ENCODE measurements at places on chromosomes 6 and 20.

- ATAC-seq, result peak; percentile 48
Observed at GRCh38 chr20:46056970-46057855, 28.2 kb downstream of the SLC12A5 start.

GRCh38 chr6:42154461-42155209 lies 12.2 kb upstream of the C6orf132 start:
- ATAC-seq, result no peak

- no peak for ATAC-seq
Observed at GRCh38 chr6:88734544-88734943, 228.9 kb downstream of the RNGTT start.

GRCh38 chr6:37145443-37145842 lies 24.5 kb upstream of the PIM1 start:
- no peak for ATAC-seq

- no peak for ATAC-seq
Observed at GRCh38 chr20:56506103-56506502, 18.4 kb upstream of the FAM209A start.

- no peak for ATAC-seq
Observed at GRCh38 chr20:39745380-39745779, 783.2 kb downstream of the DHX35 start.

DNA sequence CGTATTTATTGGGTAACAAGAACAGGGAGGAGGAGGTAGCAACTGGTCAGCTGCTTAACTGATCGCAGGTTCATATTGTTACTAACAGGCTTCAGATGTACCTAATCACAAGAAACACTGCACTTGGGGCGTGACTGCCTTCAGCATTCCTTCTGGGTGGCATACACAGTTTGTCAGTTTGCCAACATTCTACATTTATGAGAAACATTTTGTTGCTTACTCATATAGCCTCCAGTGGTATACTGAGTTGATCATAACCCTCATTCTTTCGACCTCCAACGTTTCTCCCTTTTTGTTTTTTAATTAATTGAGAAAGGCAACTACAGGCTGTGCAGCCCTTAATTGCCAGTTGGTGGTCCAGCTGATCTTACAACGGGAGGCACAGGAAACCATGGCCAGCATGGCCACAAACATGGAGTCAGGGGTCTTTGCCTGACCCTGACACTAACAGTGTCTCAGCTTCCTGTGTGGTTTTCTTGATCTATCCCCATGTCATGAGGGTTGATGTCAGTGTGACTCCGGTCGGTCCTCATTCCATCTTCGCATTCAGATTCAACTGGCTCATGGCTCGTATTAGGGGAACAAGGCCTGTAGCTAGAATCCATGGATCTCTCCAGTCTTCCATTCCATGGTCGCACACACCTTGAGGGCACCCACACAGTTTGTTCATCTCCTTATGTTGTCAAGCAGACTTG lies 9.4 kb downstream of the EPB41L2 start:
- no peak for ATAC-seq

DNA sequence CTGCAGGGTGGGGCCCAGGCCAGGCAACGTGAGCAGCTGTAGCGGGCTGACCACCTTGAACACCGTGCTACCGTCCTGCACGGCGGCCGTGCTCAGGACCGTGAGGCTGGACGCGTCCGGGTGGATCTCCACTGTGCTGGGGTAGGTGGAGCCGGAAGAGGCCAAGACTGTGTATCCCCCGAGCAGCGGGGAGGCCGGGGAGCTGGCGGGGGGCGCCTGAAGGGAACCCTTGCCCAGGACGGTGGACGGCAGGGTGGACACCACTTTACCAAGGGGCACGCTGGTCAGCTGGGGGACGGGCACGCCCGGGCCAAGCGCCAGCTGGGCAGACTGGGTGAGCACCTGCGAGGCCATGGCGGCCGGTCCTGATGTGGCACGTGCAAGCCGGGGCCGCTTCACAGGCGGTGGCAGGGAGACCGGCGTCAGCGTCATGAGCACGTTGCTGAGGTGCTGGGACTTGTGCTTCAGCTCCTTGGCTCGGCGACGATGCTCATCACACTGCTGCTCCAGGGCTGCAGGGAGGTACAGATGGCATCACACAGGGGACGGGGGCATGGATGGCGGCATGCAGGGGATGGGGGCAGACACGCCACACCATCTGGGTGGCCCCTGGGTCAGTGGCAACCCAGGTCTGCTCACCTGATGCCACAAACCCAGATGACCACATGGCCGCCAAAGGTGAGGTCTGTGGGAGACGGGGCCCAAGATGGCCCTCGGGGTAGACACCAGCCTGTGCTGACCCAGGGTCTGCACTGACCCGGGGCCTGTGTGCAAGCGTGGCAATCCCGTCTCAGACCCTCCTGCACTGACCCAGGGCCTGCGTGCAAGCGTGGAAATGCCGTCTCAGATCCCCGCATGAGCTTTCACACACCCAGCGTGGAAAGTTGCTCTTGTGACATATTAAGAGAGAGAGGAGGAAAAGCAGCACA lies 16.4 kb upstream of the HELZ2 start:
- ATAC-seq, result no peak

DNA sequence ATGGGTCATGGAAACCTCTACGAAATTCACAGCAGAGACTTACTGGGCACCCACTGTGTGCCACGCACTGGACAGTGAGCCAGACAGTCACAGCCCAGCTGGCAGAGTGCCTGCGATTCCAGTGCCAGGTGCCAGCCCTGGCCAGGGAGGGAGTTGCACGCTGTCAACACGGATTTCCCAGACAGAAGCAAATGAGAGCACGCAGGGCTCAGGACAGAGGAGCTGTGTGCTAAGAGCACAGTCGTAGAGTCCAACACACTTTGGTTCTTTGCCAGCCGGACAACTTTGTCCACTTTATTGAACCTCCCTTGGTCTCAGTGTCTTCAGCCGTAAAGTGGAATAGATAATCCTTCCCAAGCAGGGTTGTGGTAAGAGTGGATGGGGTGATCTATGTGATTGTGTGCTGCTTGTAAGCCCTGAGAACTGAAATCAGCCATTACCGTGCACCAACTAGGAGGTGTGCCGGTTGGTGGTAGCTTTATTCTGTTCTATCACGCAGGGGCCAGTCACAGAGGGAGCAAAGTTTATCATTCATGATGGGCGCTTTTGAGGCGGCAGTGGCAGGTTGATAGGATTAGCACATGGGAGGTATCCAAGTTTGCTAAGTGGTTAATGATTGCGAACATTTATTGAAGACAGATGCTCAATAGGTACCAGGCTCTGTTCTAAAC lies 40.6 kb downstream of the SIRPA start:
- no peak for ATAC-seq

GRCh38 chr20:12886618-12887363 lies 122.0 kb upstream of the SPTLC3 start:
- no peak for ATAC-seq

DNA sequence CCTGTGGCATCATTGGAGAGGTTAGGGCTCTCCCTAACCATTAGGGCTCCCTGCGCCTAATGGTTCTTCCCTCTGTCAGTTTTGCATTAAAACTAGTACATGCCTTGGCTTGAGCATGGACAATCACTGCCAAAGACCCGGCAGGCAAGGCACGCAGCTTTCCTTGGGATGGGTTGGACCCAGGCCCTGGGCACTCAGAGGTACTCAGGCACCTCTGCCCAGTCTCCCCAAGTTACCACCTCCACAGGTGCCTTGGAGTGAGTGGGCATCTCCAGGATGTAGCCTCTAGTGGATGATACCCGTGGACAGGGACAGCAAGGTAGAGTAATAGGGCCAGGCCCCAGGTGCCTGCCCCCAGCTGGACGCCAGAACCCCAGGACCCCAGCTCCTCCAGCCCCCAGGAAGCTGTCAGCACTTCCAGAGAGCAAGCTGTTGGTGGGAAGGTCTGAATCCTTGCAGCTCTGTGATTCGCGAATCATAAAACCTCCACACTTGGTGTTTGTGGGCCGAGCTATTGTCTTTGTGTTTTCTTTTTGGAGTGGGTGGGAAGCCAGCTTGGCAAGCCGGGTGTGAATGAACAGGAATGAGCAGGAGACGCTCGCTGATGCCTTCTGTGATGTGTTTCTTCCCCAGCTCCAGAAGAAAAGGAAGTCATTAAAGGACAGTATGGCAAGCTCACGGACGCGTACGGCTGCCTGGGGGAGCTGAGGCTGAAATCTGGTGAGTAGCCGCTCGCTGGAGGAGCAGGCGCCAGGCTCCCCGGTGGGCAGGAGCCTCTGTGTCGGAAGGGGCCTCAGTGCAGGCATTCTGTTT lies 35.1 kb downstream of the SYNJ2 start:
- ATAC-seq, result no peak

GRCh38 chr6:38170666-38171355 lies 351.3 kb downstream of the ZFAND3 start:
- ATAC-seq, result no peak

DNA sequence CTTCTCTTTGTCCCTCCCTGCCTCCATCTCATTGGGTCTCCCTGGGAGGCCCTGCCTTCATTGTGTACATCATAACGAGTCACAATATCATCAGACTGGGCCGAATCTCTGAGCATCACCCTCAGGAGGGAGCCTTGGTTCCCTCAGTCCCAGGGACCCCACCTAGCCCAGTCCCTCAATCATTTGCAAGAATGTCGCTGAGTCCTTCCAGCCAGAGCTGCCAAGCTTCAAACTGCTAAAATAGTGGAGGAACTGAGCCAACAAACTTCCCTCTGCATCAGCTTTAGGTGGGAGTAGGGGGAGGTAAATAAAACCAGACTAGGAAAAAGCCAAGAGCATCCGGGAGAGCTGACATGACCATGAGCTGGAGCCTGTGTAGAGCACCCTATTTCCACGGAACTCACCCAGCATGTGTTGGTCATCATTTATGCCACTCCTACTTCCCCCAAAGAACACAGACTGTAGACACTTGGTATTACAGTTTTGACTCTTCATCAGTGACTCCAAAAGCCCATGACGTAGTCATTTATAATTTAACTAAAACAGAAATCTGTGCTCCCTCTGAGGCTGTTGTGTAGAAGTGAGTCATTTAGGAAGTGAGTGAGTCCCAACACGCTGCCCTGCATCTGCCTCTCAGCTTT lies 28.8 kb upstream of the IL17A start:
- no peak for ATAC-seq

- ATAC-seq, result no peak
Observed at GRCh38 chr6:85680388-85680787, 37.7 kb upstream of the SYNCRIP start.

DNA sequence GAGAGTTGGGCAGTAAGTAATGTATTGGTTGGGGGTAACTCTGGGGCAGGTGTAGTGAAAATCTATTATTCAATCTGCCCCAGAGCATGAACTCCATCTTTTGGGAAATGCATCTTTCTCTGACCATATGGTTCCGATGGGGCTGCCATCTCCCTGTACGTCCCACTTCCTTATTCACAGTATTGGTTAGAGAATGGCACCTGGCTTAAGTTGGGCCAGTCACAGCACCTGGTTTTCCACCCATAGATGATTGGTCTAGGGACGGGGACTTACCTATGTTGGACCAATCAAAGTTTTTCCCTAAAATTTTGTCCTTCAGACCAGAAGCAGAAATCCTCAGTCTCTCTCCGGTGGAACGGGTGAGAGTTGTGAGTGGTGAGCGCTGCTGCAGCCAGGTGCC lies 2.2 kb upstream of the RALY start:
- ATAC-seq, result no peak

GRCh38 chr6:165451838-165452237 lies 142.4 kb upstream of the C6orf118 start:
- no peak for ATAC-seq

GRCh38 chr6:116251568-116252384 lies 2.1 kb downstream of the TSPYL4 start:
- no peak for ATAC-seq

DNA sequence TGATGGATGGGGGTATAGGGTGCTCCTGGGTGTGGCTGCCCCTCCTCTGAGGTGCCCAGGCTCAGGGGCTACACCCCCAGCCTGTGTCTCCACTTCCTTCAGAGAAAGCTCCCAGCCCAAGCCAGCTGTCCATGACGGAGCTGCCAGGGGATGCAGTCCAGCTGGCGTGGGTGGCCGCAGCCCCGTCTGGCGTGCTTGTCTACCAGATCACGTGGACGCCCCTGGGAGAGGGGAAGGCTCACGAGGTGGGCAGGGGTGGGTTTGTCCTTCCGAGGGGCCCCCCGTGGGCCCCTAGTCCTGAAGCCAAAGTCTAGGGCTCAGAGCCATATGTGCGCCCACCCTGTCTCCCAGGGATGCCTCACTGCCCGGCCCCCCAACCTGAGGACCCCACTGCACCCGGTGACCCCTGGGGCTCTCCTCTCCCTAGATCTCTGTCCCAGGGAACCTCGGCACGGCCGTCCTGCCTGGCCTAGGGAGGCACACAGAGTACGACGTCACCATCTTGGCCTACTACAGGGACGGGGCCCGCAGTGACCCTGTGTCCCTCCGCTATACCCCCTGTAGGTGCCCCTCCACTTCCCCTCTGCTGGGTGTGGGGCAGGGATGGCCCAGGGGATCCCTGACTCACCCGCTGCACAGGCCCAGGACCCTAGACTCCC lies 19.8 kb downstream of the COL20A1 start:
- no peak for ATAC-seq

DNA sequence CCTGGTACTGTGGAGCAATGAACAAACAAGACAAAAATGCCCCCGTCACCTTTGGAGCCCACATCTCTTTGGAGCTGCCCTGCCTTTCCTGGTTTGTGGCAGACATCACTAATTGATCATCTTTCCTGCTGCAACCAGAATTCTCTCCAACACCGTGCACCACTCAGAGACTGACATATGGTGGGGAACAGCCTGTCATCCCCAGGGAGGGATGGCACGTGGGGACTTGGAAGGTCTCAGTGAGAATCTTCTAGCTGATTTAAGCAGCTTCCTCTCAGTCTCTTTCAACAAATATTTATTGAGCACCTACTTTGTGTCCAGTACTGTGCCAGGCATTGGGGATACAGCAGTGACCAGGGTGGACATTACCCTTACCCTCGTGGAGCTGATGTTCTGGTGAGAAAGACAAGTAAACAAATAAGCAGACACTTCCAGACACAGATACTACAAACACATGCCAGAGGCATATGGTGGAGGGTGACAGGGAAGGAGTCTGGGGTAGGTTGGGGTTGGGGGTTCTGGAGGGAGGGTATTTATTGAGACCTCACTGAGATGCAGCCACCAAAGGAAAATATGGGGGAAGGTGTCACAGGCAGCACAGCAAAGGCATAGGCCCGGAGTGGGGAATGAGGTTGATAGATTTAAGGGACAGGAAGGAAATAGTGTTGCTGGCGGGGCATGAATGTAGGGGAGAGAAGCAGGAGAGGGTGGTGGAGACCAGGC lies 82.3 kb downstream of the CEBPB start:
- no peak for ATAC-seq

GRCh38 chr6:7268816-7269555 lies 44.0 kb downstream of the SSR1 start:
- ATAC-seq, result no peak

- ATAC-seq, result no peak
Observed at GRCh38 chr6:18279422-18279821, 15.1 kb upstream of the DEK start.

- ATAC-seq, result peak; percentile 42
Observed at GRCh38 chr6:35719830-35720733, 16.8 kb upstream of the ARMC12 start.

GRCh38 chr6:77447254-77447653 lies 16.0 kb downstream of the HTR1B start:
- ATAC-seq, result no peak
